ENCODE measurements at places on chromosomes 1 and 21.

- DNase-seq, result no peak
Observed at GRCh38 chr1:56825436-56825835, 6.2 kb upstream of the FYB2 start.

- no peak for DNase-seq
Observed at GRCh38 chr1:2283991-2284895, 56.1 kb downstream of the SKI start.

GRCh38 chr1:39470040-39470439 is 21.4 kb upstream of the BMP8A start:
- DNase-seq, result no peak

DNA sequence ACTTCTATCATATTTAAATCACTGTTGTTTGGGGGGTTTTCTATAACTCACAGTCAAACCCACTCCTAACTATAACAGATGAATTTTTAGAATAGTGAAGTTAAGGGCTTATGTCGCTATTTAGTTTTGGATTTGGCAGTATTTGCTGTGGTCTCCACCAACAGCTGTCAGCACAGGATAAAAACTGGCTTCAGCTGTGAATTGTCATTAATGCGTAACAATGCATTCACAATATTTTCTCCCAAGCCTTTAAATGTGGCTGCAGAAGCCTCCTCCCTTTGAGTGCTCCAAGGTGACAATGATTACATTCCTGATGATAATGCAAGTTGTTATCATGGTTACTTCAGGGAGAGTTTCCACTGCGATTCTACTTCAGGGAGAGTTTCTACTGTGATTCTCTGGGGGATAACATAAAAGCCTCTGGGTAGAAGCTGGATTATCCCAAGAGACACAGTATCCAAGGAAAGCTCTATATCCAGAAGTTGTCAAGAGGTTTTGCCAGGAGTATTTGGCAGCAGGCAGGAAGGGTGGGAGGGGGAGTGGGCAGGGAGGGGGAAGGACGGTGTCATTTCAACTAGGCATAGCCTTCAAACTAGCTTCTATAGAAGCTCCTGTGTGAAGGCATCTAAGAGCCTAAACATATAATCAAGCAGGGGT is 14.9 kb upstream of the SMIM12 start:
- DNase-seq, result no peak

GRCh38 chr1:221212926-221213325 is 333.7 kb downstream of the HLX start:
- no peak for DNase-seq

DNA sequence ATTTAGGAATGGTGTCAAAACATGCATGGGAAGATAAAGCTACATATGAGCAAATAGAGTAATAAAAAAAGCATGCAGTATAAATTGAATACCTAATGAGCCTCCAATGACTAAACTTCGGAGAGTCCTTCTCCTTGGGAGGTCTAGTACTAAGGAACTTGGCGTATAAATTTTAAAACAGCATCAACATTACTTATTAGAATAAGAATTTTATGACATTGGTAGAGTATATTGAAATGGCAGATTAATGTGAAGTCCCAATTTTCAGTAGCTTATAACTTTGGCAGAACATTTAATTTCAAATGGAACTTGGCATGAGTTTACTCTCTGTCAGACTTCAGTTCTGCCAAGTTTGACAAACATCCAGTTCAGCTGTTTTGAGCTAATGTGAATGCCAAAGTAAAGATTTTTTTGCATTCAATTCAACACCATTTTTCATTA is 104.7 kb upstream of the RGS18 start:
- peak; percentile 45 for DNase-seq

DNA sequence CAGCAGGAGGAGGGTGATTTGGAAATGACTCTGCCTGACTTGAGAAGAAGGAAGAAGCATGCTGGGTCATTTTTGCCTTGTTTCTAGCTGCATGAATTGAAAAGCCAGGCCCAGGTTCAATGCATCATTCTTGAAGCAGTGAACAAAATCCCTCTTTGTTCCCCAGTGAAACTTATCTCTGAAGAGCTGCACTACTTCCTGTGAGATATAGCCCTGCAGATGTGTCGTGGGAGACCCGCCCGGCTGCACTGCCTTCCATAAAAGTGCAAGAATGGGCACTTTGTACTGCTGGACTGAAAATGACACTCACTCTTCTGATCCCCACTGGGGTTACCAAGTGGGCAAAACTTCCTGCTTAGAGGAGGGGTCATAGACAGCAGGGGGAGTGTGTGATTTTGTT is 249.2 kb upstream of the NFIA start:
- DNase-seq, result no peak

DNA sequence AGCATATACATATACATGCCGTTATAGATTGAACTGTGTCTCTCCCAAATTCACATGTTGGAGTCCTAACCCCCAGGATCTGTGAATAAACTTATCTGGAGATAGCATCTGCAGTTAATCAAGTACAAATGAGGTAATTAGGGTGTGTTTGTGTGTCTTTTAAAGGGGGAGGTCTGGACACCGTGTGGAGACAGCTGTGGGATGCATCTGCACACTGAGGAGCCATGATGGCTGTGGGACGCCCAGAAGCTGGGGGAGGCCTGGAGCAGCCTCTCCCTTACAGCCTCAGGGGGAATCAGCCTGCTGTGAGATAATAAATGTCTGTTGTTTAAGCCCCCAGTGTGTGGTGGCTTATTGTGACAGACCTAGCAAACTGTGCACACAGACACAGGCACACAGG is 51.8 kb upstream of the COL18A1 start:
- no peak for DNase-seq

- no peak for DNase-seq
Observed at GRCh38 chr1:52323731-52324130, 42.3 kb downstream of the CC2D1B start.

DNA sequence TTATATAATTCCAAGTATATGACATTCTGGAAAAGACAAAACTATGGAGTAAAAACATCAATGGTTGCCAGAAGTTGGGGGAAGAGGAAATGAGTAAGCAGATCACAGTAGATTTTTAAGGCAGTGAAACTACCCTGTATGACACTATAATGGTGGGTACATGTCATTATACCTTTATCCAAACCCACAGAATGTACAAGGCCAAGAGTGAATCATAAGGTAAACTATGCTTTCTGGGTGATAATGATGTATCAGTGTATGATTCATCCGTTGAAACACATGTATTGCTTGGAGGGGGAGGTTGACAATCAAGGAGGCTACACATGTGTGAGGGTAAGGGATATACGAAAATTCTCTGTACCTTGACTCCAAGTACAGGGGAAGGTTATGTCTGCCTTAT is 862.7 kb downstream of the PLA2G4A start:
- no peak for DNase-seq

DNA sequence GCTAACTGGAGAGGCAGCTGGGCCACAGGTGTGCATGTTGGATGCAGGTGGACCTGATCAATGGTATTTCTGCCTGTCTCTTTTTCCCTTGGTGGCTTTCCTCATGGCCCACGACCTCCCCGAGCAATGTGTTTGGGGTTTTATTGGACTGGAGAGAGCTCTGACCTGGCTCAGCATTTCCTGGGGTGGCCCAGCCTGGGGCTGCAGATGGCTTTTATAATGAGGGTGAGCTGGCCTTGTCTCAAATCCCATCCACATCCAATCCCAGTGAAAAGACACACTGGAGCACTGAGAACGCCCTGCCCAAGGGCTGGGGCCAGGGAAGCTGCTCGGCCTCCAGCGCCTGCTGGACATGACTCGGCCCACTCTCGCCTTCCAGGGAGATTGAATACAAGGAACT is 44.1 kb downstream of the SIM2 start:
- DNase-seq, result no peak

DNA sequence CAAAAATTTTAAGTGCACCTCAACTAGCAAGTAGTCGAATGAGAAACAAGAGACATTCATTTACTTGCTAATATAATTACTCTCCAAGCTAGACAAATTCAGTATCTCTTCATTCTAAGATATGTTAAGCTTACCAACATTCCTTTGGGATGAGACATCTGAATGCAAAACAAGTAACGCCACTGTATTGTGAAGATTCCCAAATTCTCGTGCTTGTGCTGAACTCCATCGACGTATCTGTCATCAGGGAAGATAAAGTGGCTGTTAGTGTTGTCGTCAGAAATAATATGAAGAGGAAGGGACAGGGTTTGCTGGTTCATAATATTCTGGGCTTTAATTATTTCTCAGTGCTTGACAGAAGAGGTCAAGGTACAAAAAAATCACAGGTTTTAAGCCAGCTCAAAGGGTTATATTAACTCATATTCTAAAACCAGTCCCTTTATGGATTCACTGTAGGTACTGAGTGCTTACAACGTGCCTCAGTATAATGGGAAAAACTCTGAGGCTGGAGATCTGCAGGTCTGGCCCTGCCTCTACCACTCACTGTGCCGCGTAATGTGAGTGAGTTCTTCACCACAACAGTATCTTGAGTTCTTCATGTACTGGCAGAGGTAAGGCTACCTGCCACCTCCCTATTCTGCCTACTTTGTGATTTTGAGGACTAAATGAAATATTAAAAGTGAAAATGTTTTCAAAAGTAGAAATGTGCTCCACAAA is 42.0 kb downstream of the PCSK9 start:
- DNase-seq, result peak; percentile 7

DNA sequence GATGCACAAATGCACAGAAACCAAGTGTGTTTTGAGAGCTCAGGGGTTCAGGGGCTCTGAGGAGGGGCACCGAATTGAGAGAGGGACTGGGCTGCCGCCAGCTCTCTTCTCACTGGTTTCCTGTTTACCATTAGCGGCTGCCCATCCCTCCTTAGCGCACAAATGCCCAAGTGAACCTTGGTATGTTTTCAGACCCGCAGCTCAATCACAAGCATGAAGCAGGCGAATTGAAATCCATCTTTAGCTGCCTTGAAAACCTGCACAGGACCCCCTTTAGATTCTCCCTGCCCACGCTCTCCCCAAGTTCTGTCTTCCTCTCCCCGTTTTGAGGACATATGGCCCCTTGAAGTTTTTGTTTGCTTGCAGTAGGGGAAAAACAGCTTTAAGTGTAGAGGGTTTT is 61.1 kb upstream of the ACOT11 start:
- no peak for DNase-seq

DNA sequence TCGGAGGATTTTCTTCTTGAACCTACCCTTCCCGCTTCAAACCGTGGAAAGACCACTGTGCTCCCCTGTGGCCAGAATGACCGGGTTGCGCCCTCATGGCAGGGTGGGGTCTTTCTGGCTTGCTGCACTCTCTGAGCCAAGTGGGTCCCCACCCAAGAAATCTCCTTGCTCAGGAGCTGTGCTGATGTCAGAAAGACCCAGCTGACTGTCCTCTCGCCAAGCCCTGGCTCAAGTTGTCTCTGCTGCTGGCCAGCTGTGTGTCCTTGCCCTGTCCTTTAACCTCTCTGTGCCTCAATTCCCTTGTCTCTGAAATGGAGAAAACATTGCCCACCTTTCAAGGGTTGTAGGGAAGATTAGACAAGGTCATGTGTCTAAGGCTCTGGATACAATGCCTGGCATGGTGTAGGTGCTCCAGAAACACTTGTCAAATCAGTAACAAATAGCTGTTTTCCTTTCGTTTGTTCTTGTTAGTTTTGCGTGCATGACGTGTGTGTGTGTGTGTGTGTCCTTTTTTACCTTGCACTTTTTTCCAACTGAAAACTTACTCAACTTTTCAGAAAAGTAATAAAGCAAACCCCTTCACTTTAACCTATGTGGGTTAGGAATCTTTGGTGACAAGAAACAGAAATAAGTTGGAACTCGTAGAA is 41.1 kb upstream of the RPL11 start:
- no peak for DNase-seq

- DNase-seq, result no peak
Observed at GRCh38 chr1:89934461-89934860, 60.4 kb upstream of the ZNF326 start.

- DNase-seq, result no peak
Observed at GRCh38 chr1:2032737-2033136, 13.6 kb downstream of the GABRD start.

DNA sequence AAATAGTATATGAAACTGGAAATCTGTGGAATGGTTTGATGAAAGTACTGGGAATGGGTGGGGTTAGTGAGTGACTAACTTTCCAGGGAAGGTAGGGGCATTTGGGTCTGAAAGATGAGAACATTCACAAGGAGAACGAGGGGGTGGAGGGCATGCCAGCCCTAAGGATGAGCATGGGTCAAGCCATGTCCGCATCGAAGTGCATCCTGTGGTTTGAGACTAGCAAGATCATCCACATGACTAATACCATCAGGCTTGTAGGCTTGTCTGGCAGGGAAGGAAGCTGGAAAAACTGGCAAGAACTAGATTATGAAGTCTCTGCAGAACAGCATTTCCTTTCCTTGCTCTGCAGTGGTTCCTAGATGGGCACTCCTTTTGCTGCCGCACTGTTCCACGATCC is 70.4 kb upstream of the UBE2U start:
- DNase-seq, result no peak

GRCh38 chr1:39321979-39322378 is 117.5 kb downstream of the MACF1 start:
- no peak for DNase-seq

DNA sequence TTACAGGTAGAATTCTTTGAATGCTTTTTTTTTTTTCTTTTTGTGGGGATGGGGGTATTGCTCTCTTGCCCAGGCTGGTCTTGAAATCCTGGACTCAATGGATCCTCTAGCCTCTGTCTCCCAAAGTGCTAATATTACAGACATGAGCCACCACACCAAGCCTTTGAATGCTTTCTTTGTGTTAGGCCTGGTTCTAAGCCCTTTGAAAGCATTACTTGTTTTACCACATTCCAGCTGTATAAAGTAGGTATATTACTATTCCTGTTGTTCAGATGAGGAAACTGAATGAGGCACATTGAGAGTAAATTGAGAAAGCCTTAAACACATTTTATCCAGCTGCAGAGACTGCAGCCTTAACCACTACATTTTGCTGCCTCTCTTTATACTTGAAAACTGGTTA is 841.8 kb upstream of the ADGRL4 start:
- no peak for DNase-seq

DNA sequence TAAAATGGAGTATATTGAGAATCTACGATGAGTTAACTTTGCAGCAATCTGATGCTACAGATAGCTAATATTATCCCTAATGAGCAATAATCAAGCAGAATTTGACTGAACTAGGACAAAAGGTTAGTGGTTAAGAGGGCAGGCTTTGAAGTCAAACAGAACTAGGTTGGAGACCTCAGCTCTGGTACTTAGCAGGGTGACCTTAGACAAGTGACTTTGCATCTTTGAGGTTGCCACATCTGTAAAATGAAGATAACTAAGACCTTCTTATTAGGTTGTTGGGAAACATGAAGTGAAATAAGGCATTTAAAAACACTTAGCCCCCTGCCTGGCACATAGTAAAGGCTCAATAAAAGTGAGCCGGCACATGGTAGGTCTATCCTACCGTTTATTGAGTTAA is 4.3 kb upstream of the FUCA1 start:
- DNase-seq, result no peak

- no peak for DNase-seq
Observed at GRCh38 chr1:78387201-78387600, 103.6 kb upstream of the PTGFR start.
